ENCODE measurements at places on chromosomes 6 and 20.

GRCh38 chr6:164200071-164200470 lies 785.6 kb downstream of the QKI start:
- DNase-seq, result no peak

- no peak for DNase-seq
Measured at GRCh38 chr6:110746680-110747079, 68.6 kb downstream of the CDK19 start.

DNA sequence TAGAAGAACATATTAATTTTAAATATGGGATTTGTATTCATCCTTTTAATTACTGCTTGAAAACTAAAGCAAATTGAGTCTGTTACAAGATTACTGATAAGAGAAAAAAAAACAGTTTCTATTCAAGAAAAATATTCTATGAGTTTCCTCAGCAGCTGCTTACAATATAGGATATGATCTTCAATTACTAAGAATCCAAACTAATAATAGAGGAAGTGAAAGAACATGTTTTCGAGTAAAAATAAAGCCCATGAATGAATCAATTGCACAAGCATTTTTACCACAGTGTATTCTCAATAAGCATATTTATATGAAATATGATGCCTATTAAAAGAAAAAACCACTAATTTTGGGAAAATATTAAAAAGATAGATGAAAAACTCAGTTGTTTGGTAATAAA lies 63.4 kb downstream of the AHI1 start:
- DNase-seq, result no peak

- DNase-seq, result no peak
Measured at GRCh38 chr6:4904461-4905025, 99.3 kb downstream of the RPP40 start.

GRCh38 chr6:116328528-116328903 lies 42.2 kb upstream of the DSE start:
- no peak for DNase-seq

DNA sequence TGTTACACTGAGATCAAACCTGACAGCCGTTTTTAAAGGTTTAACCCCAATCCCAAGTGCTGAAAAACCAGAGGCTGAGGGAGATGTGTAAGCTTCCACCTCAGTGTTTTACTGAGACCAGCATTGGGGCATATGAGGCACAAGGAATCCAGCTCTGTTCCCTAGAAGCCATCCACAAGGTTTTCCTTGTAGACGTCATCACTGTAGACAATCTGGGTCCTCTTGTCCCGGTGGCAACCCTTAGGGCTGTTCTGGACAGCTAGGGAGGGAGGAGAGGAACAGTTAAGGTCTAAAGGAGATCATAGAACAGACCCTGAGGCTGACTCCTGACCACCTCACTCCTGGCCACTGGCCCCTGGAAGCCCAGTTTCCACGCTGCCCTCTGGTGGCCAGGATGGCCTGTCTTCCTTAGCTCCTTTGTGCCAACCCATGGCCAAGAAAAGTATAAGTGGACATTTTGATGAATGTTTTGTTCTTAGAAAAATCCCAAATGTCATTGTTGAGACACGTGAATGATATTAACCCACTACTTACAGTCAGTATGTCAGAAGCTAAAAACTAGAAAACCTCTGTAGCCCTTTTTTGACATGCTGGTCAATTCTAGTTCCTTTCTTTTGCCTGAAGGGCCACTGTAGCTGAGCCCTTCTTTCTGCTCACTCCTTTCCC lies 6.4 kb downstream of the CFB start:
- DNase-seq, result peak; percentile 57

- no peak for DNase-seq
Measured at GRCh38 chr6:127933852-127934840, 33.3 kb upstream of the THEMIS start.

DNA sequence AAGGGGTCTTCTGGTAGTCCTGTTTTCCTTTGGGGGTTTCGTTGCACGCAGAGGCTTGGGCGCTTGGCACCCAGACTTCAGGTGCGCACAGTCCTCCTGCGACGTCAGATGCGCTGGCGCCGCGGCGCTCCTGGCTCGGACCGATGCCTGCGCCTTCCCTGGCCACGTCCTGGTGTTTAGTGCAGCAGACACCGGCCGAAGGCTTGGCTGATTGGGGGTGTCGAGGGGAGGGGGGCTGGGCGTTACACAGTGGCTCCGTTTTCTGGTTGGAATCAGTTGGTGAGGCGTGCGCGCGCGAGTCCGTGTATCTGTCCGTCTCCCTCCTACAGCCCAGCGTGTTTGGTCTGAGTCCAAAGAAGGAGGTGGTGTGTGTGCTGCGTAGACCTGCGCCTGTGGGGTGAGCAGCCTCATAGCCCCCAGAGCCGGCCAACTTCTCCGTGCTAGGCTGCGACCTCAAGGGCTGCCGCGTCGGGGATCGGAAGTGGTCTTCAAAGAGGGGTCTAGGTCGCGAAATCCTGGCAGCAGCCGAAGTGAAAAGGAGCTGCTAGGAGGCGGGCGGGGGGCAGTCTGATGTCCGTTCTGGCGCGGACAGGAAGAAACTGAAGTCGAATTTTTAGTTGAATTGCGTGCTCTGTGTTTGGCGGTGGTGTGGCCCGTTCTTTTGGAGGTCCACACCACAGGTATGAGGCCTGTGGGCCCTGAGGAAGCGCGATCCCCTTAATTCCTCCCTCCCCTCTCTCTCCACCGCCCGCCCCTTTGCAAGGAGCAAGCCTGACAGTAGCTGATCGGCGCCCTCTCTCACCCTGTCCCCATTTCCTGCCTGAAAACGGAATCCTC lies 1.5 kb downstream of the SYNDIG1 start:
- peak; percentile 9 for DNase-seq

GRCh38 chr6:13405961-13406477 lies 77.7 kb upstream of the TBC1D7 start:
- no peak for DNase-seq

GRCh38 chr20:13418263-13419229 lies 197.5 kb downstream of the ISM1 start:
- no peak for DNase-seq

DNA sequence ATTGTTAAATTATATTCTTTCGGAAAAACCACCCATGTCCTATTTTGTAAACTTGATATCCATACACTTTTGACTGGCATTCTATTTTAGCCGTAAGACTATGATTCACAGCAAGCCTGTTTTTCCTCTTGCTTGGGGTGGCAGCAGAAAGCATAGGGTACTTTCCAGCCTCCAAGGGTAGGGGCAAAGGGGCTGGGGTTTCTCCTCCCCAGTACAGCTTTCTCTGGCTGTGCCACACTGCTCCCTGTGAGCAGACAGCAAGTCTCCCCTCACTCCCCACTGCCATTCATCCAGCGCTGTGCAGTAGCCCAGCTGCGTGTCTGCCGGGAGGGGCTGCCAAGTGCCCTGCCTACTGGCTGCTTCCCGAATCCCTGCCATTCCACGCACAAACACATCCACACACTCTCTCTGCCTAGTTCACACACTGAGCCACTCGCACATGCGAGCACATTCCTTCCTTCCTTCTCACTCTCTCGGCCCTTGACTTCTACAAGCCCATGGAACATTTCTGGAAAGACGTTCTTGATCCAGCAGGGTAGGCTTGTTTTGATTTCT lies 2.1 kb upstream of the ESR1 start:
- peak; percentile 16 for DNase-seq

- no peak for DNase-seq
Measured at GRCh38 chr6:168196385-168196860, 117.4 kb upstream of the FRMD1 start.

DNA sequence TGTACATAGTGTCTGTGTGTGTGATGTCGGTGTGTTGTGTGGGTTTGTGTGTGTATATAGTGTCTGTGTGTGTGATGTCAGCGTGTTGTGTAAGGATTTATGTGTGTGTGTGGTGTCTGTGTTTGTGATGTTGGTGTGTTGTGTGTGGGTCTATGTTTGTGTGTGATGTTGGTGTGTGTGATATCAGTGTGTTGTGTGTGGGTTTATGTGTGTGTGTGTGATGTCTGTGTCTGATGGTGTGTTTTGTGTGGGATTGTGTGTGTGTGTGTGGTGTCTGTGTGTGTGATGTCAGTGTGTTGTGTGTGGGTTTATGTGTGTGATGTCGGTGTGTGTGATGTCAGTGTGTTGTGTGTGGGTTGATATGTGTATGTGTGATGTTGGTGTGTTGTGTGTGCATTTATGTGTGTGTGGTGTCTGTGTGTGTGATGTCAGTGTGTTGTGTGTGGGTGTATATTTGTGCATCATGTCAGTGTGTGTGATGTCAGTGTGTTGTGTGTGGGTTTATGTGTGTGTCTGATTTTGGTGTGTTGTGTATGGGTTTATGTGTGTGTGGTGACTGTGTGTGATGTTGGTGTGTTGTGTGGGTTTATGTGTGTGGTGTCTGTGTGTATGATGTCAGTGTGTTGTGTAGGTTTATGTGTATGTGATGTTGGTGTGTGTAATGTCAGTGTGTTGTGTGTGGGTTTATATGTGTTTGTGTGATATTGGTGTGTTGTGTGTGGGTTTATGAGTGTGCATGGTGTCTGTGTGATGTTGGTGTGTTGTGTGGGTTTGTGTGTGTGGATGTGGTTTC lies 102.4 kb upstream of the CD93 start:
- DNase-seq, result no peak

DNA sequence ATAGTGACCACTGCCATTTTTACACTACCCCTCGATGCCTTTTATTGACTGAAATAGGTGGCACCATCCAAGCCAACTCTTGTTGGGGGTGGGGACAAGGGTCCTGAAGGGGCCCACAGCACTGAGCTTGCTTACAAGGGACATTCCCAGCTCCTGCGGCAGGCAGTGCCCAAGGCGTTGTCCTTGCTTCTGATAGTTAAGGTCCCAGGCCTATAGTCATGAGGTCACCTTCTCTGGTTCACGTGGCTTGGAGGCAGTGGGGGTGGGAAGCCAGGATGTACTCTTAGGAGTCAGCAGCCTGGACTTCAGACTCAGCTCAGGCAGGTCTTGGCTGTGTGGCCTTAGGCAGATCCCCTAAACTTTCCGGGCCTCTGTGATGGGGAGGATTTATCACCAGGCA lies 48.6 kb downstream of the TOX2 start:
- DNase-seq, result peak; percentile 39

- DNase-seq, result no peak
Measured at GRCh38 chr20:41645372-41645771, 27.2 kb upstream of the CHD6 start.

DNA sequence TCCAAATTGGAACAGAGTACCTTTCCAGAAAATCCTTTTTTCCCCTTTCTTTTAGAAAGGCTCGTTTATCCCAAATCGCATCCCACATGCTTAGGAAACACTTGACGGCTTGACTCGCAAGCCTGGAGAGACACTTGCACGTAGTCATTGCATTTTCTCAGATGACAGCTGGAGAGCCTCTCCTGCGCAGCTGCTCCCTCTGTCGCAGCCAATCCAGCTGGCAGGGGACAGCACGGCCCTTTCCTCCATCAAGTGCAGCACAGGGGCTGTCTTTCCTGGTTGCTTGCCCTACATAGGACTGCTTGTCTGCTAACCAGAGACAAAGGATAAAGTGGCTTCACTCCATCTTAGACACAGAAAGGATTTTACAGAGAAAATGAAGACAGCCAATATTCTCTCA lies 77.6 kb upstream of the RGS17 start:
- peak; percentile 5 for DNase-seq

- no peak for DNase-seq
Measured at GRCh38 chr6:41644297-41644879, 6.1 kb downstream of the MDFI start.

DNA sequence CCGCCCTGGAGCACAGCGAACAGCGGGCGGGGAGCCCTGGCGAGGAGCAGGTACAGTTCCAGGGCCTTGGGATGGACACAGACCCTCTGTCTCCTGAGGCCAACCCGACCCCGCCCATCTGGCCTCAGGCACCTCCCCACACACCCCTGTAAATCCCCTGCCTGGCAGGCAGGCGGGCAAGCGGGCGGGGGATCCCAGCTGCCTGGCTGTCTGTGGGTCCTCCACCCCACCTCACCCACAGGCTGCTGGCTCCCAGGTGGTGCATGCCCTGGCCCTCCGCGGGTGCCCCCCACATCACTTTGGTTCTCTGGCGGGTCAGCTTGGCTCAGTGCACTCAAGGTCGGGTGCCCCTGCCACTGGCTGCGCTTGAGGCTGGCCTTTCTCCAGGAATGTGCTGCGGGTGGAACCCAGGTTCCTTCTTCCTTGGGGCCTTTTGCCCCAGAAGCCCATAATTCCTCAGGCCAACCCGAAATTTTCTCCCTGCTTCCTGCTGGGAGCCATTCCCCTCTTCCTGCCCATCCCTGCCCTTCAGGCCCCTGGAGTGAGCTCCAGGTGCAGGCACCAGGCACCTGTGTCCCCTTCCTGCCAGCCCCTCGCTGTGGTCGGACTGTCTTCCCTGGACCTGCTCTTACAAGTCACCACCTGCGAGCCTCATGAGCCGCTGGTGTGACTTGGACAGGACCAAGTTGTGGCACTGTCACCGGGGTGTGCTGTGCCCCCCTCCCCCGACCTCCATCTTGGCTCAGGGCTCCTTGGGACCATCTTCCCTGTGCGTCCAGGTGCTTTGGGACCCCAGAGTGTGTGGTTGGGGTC lies 5.3 kb upstream of the TNFRSF6B start:
- DNase-seq, result no peak

- peak; percentile 63 for DNase-seq
Measured at GRCh38 chr6:166438211-166438861, 55.6 kb upstream of the MPC1 start.

DNA sequence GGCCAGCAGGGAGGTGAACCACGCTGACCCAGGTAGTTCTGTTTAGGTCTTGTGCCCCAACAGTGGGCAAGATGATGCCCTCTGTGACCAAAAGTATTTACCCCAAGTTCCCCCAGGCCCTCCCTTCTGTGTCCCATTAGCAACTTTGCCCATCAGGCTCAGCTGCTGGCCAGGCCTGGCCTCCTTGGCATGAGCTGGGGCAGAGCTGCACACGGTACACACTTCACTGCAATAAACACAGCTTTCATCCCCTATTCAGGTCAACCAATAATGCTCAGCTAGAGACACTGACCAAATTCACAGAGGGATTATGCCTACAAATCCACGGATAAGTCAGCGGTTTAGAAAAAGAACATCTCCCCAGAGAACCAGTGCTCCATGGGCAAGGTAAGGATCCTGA lies 103.7 kb downstream of the SLC23A2 start:
- no peak for DNase-seq

GRCh38 chr6:155890409-155890808 lies 434.8 kb upstream of the NOX3 start:
- no peak for DNase-seq

DNA sequence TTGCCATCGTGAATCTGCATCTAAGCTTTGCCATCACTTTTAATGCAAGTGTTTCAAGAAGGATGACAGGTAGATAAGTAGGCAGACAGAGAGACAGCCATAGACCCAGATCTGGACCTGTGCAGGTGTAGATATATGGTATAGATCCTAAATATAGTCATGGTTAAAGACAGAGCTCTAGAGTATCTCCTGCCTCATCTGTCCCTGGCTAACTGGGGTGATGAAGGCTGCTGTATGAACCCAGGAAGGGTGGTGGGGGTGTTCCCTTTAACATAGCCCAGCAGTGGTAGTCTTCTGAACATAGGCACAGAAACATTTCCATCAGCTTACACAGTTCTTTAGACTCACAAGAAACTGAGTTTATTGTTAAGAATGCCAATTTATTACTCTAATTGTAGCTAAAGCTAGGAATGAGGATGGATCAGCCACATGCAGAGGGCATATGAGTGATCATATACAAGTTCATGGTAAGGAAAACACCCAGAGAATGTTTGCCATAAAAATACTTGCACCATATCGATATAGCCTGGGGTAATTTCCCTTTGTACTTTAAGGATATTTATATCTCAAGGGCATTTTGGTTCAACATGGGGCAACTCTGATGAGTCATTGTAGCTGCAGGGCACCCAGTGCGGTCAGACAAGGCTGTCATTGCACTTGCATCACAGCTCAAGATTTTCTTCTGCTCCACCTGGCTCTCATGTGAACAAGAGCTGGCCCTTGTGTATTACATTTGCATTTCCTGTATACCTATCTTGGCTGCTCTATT lies 587.2 kb downstream of the EPM2A start:
- DNase-seq, result peak; percentile 95

GRCh38 chr6:163370464-163371117 lies 43.9 kb upstream of the QKI start:
- no peak for DNase-seq

Data from foreskin fibroblast (primary cell).